ENCODE measurements at places on chromosomes 2 and 18. TPM values are rescaled to one million over a fixed set of nuclear protein-coding genes. Genes with fewer than 3 reads are reported as not detected.

The TWSG1 gene
- total RNA-seq = 153 TPM

DNA sequence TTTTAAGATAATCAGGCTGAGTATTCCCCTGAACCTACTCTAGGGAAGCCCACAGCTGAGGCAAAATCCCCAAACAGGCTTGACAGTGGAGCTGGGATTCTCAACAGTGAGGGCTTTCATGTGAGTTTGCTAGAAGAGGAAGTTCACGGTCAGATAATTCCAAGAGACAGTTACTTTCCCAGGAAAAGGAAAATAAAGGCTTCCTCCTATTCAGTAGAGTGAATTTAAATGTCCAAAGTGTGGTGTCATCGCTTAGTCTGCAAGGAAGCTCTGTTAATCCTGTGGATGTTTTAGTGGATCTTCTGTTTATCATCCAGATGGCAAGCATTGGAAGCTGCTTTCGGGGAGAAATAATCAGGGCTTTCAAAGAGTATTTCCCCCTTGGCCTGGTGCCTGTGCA lies 119.8 kb downstream of the RPIA start:
- H3K27me3 ChIP-seq = no peaks in the 10 kb centered on the region
- no peaks in the 10 kb centered on the region for H3K4me1 ChIP-seq
- no peak for DNase-seq
- no peaks in the 10 kb centered on the region for H3K36me3 ChIP-seq
- H3K4me3 ChIP-seq = no peak overlapping the region

GRCh38 chr2:157304811-157305722 lies 20.6 kb downstream of the ERMN start:
- no peaks in the 10 kb centered on the region for H3K36me3 ChIP-seq
- H3K4me1 ChIP-seq = peaks cover 5% of the 10 kb centered on the region
- no peak overlapping the region for H3K4me3 ChIP-seq

- DNase-seq = no peak
These were observed 41.8 kb downstream of the TMEM163 start for GRCh38 chr2:134676960-134677359.

DNA sequence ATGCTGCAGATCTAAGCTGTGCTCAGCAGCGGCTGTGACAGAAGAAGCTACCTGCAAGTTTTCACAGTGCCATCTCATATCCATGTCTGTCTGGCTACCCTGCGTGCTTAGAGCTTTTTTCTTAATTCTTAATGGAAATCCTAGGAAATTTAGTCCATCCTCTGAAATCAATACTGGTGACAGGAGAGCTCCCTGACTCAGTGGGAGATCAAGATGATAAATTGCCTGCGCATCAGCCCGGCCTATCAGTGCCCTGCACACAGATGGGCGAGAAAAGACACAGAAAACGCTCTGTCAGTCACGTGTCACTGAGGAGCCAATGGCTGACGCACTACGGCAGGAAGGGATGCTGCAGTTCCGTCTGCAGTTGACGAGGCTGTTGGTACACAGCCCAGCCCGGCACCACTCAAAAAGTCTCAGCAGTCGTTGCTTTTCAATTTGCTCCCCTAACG lies 819.6 kb upstream of the FSHR start:
- no peaks in the 10 kb centered on the region for H3K27me3 ChIP-seq
- no peaks in the 10 kb centered on the region for H3K4me1 ChIP-seq
- H3K36me3 ChIP-seq = no peaks in the 10 kb centered on the region
- peak; percentile 43 for DNase-seq
- no peak overlapping the region for H3K27ac ChIP-seq
- H3K4me3 ChIP-seq = no peak overlapping the region

- H3K4me3 ChIP-seq = no peak overlapping the region
- H3K36me3 ChIP-seq = no peaks in the 10 kb centered on the region
- DNase-seq = no peak
- no peaks in the 10 kb centered on the region for H3K27me3 ChIP-seq
- peaks cover 6% of the 10 kb centered on the region for H3K4me1 ChIP-seq
These were observed 28.6 kb downstream of the SNTG2 start for GRCh38 chr2:979069-979928.

GRCh38 chr2:143429932-143430679 lies 300.9 kb downstream of the ARHGAP15 start:
- H3K36me3 ChIP-seq = no peaks in the 10 kb centered on the region
- no peak for DNase-seq
- H3K27me3 ChIP-seq = no peaks in the 10 kb centered on the region
- no peak overlapping the region for H3K27ac ChIP-seq
- H3K4me3 ChIP-seq = no peak overlapping the region

The NDC80 gene
- 69.6 TPM for total RNA-seq

- H3K4me1 ChIP-seq = peaks cover 12% of the 10 kb centered on the region
- H3K4me3 ChIP-seq = no peak overlapping the region
- no peaks in the 10 kb centered on the region for H3K36me3 ChIP-seq
- no peak for DNase-seq
These were observed 110.3 kb upstream of the MGAT5 start for GRCh38 chr2:134143568-134143967.

DNA sequence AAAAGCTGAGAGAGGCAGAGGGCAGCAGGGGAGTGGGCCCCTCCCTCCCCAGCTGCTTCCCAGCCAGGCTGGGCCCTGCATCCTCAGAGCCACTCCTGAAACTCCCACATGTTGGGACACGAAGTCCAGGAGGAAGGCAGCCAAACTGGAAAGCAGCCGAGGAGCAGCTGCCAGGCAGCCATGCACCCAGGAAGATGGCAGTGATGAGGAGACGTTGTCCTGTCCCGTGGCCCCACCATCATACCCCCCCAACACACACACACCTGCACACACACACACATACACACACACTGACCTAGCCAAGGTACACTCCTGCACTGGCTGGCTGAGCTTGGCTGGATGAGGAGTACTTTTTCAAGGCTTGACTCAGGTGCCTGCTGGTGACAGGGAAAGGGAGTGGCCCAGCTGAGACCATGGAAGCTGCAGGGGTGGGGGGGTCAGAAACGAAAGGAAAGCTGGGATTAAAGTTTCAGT lies 106.0 kb downstream of the CYP26B1 start:
- DNase-seq = no peak
- H3K4me1 ChIP-seq = no peaks in the 10 kb centered on the region
- H3K27ac ChIP-seq = no peak overlapping the region
- H3K36me3 ChIP-seq = no peaks in the 10 kb centered on the region

The ZNF804A gene
- total RNA-seq = 8.0 TPM

DNA sequence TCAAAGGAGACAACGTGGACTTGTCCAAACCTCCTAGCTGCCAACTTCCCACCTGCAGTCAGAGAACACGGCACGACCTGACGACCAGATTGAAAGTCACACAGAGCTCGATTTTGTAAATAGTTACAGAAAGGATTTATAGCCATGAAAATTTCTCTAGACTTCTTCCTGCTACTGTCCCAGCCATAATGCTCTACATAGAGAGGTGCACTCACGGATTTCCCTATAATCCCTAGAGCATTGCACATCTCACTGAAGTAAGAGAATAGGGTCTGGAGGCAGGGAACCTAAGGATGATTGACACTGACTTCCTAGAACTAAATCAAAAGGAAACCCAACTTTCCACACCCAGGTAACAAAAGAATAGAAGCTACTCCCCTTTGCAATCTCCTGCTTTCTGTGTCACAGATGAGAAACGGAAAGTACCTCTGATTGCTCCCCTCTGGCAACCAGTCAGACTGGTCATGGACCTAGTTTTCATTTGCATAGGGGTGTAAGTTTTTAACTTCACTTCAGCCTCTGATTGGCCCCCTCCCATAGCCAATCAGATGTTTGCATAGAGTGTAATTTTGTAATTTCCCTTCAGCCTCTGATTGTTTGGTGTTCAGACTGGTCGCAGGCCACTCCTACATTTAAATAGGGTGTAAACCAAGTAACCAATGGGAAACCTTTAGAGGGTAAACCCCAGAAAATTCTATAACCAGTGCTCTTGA lies 58.6 kb upstream of the FBXO11 start:
- H3K36me3 ChIP-seq = no peaks in the 10 kb centered on the region
- H3K27me3 ChIP-seq = peaks cover 6% of the 10 kb centered on the region
- no peak overlapping the region for H3K27ac ChIP-seq
- no peak for DNase-seq
- no peaks in the 10 kb centered on the region for H3K4me1 ChIP-seq
- H3K4me3 ChIP-seq = no peak overlapping the region

The STARD6 gene
- total RNA-seq = not detected

DNA sequence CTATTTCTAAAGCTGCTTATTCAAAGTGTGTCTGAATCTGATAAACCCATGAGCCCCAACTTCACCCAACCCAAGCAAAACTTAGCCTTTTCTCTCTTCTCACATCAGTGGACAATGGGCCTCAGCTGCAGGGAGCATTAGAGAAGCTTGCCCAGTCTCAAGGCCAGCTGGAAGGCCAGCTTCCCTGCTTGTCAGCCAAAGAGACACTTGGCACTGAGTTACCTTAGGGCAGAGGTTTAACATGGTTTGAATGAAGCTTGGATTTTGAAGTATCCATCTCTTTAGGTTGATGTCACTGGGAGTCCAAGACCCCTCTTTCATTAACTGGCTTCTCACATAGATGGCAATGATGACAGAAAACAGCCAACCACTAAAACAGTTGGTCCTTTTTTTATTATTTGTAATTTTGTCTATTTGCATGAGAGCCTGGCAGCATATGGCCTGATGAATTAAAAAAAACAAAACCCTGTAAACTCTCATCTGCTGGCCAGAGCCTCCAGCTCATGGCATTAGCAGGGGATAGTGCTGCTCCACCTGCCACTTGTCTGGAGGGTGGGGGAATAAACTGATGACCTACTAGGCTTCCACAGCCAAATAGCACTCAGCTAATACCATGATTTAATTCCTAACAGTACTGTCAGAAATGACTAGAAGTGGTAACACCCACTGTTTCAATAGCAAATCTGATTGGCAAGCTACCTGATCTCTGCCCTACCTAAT lies 137.0 kb downstream of the UBE2E3 start:
- no peaks in the 10 kb centered on the region for H3K27me3 ChIP-seq
- no peak for DNase-seq
- H3K4me1 ChIP-seq = peaks cover 34% of the 10 kb centered on the region
- no peak overlapping the region for H3K4me3 ChIP-seq
- no peak overlapping the region for H3K27ac ChIP-seq

The IL37 gene
- not detected for total RNA-seq

- no peaks in the 10 kb centered on the region for H3K4me1 ChIP-seq
- no peaks in the 10 kb centered on the region for H3K36me3 ChIP-seq
- no peaks in the 10 kb centered on the region for H3K27me3 ChIP-seq
- no peak overlapping the region for H3K27ac ChIP-seq
- no peak overlapping the region for H3K4me3 ChIP-seq
- no peak for DNase-seq
These were observed 254.9 kb upstream of the ZEB2 start for GRCh38 chr2:144774809-144775208.

GRCh38 chr18:58758046-58758445 lies 86.8 kb downstream of the MALT1 start:
- peaks cover 38% of the 10 kb centered on the region for H3K4me1 ChIP-seq
- H3K4me3 ChIP-seq = no peak overlapping the region
- DNase-seq = no peak
- no peaks in the 10 kb centered on the region for H3K27me3 ChIP-seq
- no peak overlapping the region for H3K27ac ChIP-seq
- H3K36me3 ChIP-seq = no peaks in the 10 kb centered on the region

The BOK gene
- total RNA-seq = 338 TPM

The OXER1 gene
- not detected for total RNA-seq

The LYPD6B gene
- 35.7 TPM for total RNA-seq

The AMER3 gene
- total RNA-seq = not detected

The ITM2C gene
- total RNA-seq = 216 TPM

The BCL11A gene
- total RNA-seq = 0.03 TPM

The DSEL gene
- total RNA-seq = 5.7 TPM

The FBXO15 gene
- total RNA-seq = not detected

Measured in SJSA1 (cell line).